ENCODE measurements at places on chromosomes 1 and 21.

- DNase-seq: no peak
These were observed 34.1 kb upstream of the SCCPDH start for GRCh38 chr1:246690100-246690499.

- DNase-seq: no peak
These were observed 2.5 kb upstream of the RCC2 start for GRCh38 chr1:17441993-17442357.

DNA sequence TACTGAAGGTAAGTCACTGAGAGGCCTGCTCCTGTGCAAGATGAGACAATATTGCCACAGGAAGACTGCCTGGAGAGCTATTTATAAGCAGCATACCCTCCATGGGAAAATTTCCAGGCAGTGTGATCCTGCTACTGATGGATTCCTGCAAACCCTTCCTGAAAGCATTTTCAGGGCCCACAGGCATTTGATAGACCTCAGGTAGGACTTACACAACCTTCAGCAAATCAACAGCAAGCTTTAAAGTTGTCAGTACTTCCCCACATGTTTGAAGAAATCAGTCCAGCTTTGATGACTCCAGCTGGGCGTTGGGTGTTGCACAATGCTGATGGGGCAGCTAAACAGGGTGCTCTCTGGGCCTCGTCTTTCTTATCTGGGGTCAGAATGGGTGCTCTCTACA, 108.8 kb downstream of the PLXNA2 start:
- DNase-seq: no peak

DNA sequence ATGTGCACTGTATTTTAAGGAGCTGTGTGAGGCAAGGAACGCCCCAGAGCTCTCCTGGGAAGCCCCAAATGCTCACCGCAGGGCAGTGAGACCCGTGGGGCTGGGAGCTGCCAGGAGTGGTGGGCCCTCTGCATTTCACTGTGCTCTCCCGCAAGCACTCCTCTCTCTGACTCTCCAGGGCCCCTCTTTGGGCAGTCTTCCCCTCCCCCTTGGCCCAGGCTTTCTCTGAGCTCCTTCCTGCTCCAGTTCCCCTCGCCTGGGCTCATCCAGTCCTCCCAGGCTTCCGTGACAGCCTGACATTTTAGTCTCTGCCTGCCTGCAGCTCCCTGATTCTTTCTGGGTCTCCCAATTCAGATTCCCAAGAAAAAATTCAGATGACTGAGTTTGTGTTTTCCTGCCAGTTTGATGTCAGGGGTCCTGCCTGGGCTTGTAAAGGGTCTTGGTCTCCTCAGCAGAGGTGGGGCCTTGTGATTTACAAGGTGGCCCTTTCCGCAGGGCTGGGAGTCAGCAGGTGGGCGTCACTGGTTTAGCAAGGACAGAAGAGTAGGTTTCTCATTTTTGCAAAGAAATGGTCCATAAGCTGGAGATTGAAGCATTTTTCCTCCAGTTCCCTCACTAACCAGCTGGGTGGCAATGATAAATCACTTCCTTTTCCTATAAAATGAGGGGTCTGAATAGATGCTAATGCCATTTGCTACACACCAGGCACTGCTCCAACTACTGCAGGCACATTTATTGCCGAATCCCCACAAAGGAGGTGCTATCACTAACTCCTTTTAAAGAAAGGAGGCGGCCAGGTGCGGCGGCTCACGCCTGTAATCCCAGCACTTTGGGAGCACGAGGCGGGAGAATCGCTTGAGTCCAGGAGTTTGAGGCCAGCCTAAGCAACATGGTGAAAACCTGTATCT, 1.9 kb upstream of the CA6 start:
- DNase-seq: no peak

DNA sequence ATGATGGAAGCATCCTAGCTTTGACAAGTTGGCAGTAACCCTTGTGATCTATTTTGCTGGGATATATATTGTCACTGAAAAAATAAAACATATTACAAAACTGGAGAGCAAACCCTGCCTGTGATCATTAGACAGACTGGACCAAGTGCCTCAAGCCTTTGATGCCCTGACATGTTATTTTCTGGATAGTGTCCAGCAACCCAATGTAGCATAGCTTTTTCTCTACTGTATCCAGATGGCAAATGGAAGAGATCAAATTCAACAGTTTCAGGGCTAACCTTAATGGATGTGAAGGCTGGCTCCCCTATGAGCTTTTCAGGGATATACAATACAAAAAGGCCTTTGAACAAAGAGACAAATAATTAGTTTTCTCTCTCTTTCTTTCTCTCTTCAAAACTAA, 25.1 kb downstream of the WARS2 start:
- no peak for DNase-seq

GRCh38 chr21:44051462-44051941, 39.4 kb downstream of the TRAPPC10 start:
- DNase-seq: no peak

- DNase-seq: no peak
These were observed 16.2 kb downstream of the CNST start for GRCh38 chr1:246582301-246583055.

DNA sequence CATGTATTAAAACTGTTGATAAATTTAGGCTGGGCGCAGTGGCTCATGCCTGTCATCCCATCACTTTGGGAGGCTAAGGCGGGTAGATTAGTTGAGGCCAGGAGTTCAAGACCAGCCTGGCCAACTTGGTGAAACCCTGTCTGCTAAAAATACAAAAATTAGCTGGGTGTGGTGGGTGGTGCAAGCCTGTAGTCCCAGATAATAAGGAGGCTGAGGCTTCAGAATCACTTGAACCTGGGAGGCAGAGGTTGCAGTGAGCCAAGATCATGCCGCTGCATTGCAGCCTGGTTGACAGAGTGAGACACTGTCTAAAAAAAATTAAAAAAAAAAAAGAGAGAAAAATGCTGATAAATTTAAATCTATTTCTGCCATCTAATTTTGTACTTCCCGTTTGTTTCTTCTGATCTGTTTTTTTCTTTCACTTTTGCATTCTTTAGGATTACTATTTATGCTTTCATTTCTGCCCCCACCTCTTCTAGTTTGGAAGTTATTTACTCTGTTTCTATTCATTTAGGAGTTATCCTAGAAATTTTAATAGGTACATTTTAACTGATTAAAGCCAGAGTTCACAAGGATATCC, 3.2 kb upstream of the DENND1B start:
- no peak for DNase-seq

- DNase-seq: no peak
These were observed 370.6 kb upstream of the NCAM2 start for GRCh38 chr21:20627594-20627993.

- DNase-seq: no peak
These were observed 61.4 kb downstream of the FASLG start for GRCh38 chr1:172720339-172720738.

DNA sequence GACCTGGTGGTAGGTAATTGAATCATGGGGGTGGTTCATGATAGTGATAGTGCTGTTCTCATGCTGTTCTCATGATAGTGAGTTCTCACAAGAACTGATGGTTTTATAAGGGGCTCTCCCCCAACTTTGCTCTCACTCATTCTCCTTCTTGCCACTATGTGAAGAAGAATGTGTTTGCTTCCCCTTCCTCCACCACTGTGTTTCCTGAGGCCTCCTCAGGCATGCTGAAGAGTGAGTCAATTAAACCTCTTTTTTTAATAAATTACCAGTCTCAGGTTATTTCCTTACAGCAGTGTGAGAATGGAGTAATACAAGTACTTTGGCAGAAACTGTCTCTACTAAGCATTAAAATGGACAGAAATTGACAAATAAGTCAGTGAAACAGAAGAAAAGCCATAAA, 21.6 kb downstream of the RAB3GAP2 start:
- DNase-seq: no peak

DNA sequence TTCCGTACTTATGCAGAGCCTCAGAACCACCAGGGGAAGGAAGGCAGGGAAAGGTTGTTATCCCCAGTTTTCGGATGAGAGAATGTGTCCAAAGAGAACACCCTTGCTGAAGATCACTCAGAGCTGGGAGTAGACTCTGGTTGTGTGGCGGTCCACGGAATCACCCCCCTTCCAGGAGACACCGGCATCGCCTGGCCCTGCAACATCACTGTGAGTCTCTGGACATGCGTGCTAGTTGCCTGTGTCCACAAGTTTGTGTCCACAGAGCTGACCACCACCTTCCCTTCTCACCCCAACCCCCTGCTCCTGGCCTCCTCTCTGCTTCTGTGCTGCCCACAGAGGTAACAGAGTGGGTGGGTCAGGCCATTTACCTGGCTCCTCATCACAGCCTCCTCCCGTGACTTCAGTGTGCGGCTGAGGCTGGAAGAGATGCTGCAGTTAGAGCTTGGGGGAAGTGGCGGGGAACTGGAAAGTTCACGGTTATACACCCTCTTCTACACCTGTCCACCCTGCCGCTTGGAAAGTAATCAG, 7.3 kb downstream of the MYBPH start:
- DNase-seq: no peak

- DNase-seq: peak; percentile 88
These were observed 57.8 kb upstream of the LRRC8D start for GRCh38 chr1:89762779-89763648.

DNA sequence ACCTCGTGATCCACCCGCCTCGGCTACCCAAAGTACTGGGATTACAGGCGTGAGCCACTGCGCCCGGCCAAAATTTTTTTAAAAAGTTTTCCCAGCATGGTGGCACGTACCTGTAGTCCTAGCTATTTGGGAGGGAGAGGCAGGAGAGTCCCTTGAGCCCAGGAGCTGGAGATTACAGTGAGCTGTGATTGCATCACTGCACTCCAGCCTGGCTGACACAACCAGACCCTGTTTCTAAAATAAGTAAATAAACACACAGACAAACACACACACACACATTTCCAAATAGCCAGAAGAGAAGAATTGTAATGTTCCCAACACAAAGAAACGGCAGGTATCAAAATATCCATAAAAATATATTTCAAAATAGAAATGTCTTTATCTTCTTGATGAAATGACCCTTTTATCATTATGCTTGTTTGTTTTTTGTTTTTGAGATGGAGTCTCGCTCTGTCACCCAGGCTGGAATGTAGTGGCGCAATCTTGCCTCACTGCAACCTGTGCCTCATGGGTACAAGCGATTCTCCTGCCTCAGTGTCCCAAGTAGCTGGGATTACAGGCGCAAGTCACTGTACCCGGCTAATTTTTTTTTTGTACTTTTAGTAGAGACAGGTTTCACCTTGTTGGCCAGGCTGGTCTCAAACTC, 9.3 kb downstream of the HES2 start:
- no peak for DNase-seq

GRCh38 chr1:151970626-151971025, 23.0 kb downstream of the S100A10 start:
- no peak for DNase-seq

DNA sequence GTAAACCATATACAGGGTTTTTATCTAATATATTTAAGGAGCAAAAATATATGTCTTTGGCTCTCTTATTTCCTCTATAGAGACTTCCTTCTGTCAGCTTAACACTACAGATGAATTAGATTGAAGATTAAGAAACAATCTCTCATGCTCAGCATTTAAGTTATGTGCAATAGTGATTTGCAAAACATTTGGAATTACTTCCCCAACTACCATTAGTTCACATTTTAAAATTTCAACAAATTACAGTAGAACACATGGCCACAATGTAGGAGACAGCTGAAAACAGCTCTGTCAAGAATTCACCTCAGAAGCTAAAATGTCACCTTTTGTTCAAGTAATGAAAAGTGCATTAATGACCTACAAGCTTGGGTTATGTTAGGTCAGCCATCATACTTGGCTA, 177.9 kb downstream of the EIF4G3 start:
- no peak for DNase-seq

DNA sequence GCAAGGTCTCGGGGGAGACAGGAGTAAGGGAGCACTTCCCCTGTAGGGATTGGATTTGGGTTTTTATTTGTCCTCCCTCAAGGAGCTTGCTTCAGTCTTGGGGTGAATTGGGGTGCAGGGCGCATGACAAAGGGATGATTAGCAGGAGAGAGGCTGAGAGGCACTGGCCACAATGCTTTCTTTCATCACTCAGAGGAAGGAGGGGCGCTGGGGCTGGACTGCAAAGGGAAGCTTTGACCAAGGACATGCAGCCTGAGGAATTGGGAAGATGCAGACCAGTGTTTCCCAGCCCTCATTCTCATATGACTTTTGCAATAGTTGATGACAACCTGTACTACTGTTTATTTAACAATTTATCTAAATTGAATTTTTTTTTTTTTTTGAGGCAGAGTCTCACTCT, 34.1 kb upstream of the PDPN start:
- DNase-seq: no peak

GRCh38 chr1:228097333-228098081, 5.6 kb downstream of the C1orf35 start:
- DNase-seq: no peak

DNA sequence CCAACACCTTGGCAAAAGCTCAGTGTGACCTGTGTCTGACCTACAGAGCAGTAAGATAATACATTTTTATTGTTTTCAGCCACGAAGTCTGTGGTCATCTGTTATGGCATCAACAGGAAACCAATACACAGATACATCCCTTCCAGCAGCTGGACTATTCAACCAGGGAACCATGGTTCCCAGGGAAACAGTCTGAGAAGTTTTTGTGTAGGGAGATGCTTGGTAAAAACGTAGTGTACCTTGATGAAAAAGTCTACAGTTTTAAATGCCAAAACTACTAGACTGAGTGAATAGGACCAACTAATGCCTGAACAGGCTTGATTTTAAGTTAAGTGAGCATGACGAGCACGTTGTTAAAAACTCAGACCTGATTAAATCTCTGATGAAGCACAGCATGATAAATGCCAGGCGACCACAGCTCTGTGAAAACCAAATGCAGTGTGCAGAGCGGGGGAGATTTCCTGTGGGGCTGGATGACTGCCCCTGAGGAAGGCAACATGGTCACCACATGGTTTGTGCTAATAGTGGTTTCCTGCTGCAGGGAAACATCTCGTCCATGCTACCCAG, 228.9 kb downstream of the TNR start:
- DNase-seq: no peak

DNA sequence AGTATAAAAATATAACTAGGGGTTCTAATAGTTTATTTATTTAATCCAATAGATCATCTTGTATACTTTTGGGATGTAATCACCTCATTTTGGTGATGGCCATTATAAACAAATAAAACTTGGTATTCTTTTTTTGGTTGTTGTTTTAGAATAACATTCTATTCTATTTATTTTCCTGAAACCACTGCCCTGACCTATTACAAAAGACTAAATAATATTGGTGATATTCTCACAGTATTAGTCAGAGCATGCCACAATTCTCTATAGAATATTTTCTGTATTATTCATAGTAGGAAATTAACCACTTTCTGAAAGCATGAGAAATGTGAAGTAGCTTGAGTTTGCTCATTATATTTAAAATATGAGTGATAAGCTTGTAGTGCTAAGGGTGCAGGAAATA, 54.1 kb upstream of the LRRC7 start:
- DNase-seq: no peak

- DNase-seq: peak; percentile 39
These were observed 433.1 kb downstream of the CAMTA1 start for GRCh38 chr1:7218210-7218832.

DNA sequence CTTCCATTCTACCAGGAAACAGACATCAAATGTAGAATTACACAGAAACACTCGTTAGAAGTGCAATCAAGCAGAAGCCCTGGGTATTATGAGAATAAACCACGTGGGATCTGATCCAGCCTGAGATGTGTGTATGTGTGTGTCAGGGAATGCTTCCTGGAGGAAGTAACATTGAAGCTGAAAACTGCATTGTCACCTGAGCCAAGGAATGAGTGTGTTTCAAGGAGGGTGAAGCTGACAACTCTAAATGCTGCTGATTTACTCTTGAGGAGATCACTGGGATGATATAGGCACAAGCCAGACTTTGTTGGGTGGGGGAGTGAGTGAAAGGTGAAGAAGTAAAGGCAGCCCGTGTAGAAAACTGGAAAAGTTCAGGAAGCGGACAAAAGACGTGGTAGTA, 27.6 kb downstream of the FAAH start:
- no peak for DNase-seq

- no peak for DNase-seq
These were observed 4.9 kb upstream of the PROX1 start for GRCh38 chr1:213982672-213983492.

All from activated CD4-positive, alpha-beta T cell treated with anti-CD3 and anti-CD28 coated beads, Interleukin-2, amount 10 ng/mL, durations not matched to agents 7 days and 5 days (primary cell).